ENCODE measurements at places on chromosomes 2 and 18.

- DNase-seq = no peak
These were observed 14.9 kb downstream of the FBLN7 start for GRCh38 chr2:112153179-112153490.

DNA sequence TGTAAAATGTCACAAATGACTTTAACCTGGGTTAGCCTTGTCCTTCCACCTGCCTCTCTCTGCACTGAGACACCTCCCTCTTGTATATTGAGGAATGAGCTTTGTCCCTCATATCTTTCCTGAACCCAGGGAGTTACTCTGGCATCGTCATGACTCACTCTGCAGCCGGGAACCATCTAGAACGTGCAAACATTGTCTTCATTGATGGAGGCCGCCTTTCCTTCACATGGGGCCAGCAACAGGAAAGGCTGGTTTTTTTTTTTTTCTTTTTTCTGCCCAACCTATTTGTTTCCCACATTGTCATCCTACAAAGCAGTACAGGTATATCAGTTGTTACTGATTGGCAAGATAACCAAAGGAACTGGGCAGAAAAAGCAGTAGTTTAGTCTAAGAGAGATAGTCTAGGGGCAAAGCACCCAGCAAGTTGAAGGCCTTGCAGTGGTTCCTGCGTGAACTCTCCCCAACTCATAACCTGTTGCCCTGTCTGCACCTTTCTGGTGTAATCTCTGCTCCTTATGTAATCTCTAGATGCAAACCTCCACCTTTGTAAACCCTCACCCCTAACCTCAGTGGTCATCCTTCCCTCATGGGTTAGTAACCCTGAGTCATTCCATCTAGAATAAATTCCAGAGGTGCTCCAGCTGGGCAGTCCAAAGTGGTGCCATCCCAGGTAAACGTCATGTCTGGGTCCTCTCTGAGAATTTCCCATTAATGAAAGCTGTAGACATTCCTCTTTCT is 38.3 kb downstream of the SLC40A1 start:
- no peak for DNase-seq

- DNase-seq = no peak
These were observed 30.4 kb upstream of the IL36G start for GRCh38 chr2:112947374-112947773.

DNA sequence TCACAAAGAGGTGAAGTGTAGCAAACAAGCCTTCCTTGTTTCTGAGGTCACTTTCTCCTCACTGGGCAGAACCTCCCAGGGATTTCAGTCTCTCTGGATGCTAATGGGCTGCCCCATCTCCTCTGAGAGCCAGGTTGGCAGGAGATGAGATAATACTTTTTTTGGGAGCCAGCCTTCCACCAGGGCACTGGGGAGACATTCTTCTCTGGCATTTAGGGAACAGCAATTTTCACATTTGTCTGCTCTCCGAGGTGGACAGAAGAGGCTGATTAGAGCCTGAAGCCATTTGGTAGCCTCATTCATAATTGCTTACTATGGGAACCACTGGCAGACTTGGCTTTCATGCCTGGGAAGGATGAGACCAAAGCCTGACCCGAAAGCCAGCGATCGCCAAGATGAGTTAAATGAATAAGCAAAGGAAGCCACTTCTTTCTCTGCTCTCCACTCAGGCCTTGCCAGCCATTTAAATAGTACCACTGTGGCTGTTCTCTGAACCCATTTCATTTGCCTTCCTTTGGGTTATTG is 70.1 kb downstream of the NRP2 start:
- no peak for DNase-seq

DNA sequence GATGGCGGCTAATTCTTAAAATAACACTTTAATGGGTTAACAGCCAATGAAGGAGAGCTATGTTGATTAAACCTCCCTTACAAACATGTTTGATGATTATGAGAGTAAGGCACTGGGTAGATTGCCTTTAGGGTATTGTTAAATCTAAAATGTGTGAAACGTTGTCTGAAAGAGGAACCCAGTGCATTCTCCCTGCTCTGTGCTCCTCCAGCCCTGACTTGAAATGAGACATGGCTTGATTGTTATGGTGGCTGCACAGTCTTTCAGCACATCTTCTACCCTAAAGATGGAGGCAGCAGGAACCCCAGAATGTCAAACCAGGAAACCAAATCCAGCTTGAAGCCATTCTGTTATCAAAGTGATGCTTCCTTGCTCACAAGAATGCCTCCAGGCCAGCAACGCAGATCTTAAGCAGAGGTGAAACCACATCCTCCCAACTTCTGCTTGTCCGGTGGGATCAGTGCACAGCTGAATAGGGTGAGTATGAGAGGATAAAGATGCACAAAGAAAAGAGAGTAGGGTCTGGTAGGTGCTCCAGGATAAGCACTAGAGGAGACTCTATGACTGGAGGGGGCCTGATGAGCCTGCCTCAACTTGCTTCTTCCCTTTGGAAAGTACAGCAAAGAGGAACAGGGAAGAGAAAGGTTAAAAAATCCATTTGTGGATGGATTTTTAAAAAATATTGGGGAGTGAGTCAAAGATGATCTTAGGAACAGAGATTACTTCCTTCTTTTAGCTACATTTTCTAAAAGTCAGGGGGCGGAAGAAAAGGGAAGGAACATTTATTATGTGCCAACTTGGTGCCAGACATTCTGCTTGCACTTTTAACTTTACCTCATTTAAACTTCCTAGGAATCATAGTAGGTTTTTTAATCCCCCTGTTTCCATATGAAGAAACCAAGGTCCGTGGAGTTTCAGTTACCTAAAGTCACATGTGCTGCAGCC is 523.0 kb downstream of the TXNL1 start:
- no peak for DNase-seq
